ENCODE measurements at places on chromosomes 3 and 15.
A peak's percentile ranks its signal among the peaks of the same experiment; 100 is the strongest.

DNA sequence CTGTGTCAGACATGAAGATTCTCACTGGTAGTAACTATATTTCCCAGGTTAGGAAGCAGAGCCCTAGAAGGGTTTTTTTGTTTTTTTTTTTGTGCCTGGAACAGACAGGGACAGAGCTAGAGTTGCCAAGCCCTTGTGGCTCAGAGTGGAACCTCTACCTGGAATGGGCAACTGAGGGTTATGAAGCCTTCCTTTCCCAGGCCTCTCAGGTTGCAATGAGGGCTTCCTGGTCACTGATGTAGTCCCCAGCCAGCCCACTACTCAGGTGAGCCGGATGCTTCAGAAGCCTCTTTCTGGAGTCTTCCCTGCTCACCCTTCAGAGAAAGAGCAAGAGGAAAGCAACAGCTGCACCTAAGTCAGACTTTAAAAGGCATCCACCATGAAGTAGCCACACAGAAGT lies 48.8 kb upstream of the MANF start:
- DNase-seq: no peak

GRCh38 chr3:162400697-162401096 lies 904.1 kb downstream of the OTOL1 start:
- DNase-seq: no peak

GRCh38 chr3:141643391-141643790 lies 94.7 kb upstream of the RNF7 start:
- DNase-seq: no peak

GRCh38 chr3:171876680-171877147 lies 33.6 kb downstream of the TMEM212 start:
- peak; percentile 47 for DNase-seq

DNA sequence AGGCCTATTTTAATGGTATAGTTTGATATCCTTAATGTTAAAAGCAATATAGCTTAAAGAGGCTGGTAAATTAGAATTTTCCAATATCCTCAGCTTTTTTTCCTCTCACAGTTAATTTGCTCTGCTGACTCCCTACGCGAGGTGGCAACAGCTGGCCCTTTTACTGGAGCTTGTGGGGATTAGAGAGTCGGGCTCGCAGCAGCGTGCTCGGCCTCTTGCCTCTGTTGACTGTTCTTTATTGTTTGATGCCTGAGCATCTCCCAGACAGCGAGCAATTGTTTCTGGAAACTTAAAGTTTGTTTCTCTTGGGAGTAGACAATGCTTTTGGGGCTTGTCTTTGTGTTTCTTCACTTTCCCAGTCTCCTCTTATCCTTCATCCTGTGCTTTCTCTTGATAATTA lies 80.8 kb downstream of the OPA1 start:
- no peak for DNase-seq

DNA sequence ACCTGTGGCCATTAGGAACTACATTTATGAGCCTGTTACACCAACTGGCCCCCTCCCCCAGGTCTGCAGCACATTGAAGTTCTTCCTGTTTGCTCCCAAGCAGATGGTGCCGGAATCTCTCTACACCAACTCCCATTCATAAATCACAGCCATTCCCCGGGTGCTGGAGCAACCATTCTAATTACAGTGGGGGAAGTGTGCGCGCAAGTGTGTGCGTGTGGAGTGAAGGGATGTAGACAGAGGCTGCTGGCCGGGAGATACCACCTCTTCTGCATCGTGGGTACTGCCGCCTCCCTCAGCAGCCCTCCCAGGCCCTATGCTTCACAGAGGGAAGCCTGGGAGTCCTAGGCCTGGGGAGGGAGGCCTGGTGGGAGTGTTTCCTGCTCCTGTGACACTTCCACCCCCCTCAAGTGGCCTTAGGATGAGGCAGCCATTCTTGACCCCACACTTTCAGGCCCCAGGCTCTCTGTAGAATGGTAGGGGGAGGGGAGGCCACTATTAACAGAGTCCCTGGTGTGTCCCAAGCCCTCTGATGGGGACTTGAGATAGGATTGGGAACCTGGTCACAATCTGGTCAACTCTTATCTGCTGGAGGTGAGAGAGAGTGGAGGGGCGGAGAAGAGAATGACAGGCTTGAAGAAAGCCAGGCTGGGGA lies 69.1 kb downstream of the MAGEF1 start:
- no peak for DNase-seq

GRCh38 chr15:85289677-85290365 lies 90.6 kb upstream of the AKAP13 start:
- DNase-seq: peak; percentile 53

GRCh38 chr15:87767516-87767915 lies 489.0 kb downstream of the NTRK3 start:
- no peak for DNase-seq

DNA sequence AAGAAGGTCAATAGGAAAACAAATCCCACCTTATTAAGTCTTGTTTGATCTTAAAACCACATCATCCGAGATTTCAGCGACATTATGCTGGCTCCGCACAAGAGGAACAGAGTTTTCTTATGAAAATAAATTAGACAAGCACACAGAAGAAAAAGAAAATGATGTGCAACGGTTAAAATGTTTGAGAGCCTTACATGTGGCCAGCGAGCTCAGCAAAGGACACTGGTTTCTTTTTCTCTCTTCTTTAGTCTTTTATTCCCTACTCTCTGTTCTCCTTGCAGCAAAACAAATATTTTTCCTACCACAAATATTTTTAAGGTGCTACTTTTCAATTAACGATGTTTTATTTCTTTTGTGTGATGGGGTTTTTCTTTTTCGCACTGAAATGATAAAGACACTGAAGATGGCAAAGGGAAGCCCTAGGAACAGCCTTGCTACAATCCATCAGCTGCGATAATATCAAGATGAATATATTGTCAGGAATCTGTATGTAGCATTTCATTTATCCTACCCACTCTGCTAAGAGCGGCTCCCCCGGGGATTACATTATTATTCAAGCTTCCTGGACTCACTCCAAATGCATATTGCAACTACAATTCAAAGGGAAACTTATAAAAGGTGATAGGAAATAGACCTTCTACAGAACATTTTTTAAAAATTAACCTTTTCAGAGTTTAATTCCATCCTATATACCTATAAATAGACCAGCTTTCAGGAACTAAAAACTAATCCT lies 72.9 kb downstream of the ANXA2 start:
- no peak for DNase-seq

DNA sequence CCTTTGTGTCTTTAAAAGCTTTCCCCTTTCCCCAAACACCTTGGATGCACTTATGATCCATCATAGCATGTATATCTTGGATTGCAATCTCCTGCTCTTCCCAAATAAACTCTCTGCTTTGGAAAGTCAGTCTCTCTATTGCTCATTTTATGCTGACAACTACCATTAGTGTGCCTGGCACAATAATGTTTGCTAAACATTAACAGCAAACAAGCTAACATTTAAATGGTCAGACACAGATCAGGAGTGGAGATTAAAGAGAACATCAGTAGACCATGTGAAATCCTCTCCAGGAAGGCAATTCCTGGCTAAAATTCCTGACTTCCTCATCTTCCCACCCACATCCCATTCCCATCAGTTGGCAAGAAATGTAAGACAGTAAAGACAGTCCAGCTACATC lies 44.3 kb upstream of the EIF1B start:
- DNase-seq: no peak

DNA sequence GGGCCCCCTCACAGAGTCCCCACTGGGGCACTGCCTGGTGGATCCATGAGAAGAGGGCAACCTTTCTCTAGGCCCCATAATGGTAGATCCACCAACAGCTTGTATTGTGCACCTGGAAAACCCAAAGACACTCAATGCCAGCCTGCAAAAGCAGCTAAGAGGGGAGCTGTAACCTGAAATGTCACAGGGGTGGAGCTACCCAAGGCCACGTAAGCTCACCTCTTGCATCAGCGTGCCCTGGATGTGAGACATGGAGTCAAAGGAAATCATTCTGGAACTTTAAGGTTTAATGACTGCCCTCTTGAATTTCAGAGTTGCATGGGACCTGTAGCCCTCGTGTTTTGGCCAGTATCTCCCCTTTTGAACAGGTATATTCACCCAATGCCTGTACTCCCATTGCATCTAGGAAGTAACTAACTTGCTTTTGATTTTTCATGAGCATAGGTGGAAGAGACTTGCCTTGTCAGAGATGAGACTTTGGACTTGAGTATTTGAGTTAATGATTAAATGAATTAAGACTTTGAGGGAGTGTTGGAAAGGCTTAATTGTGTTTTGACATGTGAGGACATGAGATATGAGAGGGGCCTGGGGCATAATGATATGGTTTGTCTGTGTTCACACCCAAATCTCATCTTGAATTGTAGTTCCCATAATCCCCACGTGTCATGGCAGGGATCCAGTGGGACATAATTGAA lies 900.9 kb upstream of the ROBO1 start:
- peak; percentile 43 for DNase-seq

- DNase-seq: no peak
Measured at GRCh38 chr3:110754212-110754916, 317.3 kb upstream of the NECTIN3 start.

- DNase-seq: no peak
Measured at GRCh38 chr3:71307991-71308697, 275.4 kb downstream of the FOXP1 start.

- no peak for DNase-seq
Measured at GRCh38 chr3:162879021-162879562, 1382.5 kb downstream of the OTOL1 start.

- no peak for DNase-seq
Measured at GRCh38 chr3:40102182-40102581, 207.3 kb upstream of the EIF1B start.

DNA sequence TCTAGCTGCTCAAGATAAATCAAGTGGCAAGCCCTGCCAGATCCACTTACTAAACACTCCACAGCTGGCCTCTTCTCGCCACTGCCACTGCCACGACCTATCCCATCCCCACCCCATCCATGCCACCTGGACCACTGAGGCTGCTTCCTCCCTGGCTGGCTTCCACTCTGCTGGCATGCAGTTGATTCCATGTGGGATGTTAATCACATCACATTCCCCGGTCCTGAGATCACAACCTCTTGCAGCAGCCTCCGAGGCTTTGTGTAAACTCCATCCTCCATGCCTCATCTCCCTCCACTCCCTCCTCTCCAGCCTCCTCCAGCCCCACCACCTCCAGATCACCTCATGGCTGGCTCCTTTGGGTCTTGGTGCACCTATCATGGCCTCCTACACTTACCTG lies 7.7 kb downstream of the NCKIPSD start:
- no peak for DNase-seq

DNA sequence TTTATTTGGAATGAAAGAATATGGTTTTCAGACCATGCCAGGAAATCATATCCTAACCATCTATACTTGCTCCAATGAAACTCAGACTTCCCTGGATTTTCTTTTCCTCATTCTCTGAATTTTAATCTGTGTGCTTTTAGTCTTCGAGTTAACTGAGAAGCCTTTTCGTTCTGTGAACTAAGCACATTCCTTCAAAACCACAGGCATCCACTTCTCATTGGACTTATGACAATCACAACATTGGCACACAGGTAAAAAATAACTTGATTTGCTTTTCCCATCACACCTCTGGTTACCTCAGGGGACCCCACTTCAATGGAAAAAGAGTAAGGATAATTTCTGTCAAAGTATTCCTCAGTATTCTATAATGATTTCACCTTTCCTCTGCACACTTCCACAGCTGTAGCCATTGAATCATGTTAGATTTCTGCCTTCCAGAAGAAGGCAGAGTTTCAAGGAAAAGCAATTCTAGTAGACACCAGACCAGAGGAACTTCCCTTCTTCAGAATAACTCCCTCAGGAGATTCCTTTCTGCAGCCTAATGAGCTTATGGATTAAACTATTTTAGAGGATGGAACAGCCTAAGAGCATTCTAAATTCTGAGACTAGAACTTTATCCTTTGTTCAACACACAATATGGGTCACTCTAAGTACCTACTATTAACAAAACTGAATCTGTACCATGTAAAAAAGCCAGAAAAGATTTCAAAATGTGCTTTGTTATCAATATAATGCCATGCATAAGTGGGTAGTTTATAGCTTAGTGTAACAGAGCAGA lies 15.9 kb downstream of the COMMD2 start:
- DNase-seq: peak; percentile 43

GRCh38 chr15:64037966-64038365 lies 8.3 kb downstream of the DAPK2 start:
- no peak for DNase-seq

DNA sequence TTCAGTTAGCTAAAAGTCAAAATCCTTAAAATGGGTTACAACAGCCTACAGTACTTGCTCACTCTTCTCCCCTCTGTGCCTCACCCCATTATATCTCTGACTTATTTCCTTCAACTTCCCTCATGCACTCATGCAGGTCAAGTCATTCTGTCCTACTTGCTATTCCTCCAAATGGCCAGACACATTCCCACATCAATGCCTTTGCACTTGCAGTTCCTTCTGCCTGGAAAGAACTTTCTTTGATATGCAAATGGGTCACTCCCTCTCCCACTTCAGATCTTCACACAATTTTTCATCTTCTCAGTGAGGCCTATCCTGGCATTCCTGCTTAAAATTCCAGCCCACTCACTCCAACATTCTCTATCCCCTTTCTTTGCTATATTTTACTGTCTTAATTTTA lies 547.2 kb upstream of the TGFBR2 start:
- DNase-seq: no peak

- DNase-seq: no peak
Measured at GRCh38 chr3:77672016-77672415, 632.1 kb downstream of the ROBO2 start.

DNA sequence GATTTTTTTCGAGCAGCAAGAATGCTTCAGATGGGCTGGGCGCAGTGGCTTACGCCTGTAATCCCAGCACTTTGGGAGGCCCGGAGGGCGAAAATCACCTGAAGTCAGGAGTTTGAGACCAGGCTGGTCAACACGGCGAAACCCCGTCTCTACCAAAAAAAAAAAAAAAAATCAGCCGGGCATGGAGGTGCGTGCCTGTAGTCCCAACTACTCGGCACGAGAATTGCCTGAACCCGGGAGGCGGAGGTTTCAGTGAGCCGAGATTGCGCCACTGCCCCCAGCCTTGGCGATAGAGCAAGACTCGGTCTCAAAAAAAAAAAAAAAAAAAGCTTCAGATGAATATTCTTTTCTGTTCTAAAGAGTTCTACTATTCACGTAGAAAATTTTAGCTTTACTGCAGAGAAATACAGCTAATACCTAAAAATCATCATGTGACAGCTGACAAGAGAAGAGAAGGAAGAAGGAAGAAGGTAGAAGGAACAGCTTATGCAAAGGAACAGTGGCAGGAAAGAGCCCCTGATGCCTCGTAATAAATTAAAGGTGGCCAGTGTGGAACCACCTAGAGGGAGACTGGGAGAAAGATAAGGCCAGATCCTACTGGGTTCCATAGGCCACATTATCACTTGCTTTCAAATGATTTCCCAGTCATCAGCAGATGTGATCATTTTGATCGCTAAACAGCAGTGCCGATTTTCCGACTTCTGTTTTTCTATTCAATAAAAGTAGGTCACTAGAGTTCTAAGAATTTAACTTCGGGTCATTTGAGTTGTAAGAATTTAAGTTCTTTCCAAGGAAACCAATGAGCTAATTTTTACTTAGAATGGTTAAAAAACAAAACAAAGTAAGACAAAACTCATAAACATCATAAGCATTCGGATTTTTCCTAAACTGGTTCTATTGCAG lies 1.5 kb downstream of the CMTM6 start:
- no peak for DNase-seq

GRCh38 chr3:178875157-178875556 lies 196.5 kb downstream of the ZMAT3 start:
- no peak for DNase-seq
